ENCODE measurements at places on chromosomes 3 and 15.

DNA sequence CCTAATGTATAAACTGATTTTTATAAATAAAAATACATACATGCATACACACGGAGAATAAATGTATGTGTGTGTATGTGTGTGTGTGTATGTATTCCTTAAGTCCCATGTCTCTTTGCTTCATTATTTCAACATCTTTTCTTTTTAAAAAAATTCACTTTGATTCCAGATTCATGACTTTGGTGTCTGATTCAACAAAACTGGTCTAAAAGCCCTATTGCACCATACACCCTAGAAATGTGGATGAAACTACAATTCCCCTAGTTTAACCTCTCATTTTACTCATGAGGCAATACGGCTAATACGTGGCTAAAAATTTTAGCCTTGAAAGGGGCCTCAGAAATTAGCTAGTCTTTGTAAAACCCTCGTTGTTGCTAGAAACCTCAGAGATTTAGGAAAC, 228.1 kb downstream of the ADAMTS9 start:
- DNase-seq: no peak

DNA sequence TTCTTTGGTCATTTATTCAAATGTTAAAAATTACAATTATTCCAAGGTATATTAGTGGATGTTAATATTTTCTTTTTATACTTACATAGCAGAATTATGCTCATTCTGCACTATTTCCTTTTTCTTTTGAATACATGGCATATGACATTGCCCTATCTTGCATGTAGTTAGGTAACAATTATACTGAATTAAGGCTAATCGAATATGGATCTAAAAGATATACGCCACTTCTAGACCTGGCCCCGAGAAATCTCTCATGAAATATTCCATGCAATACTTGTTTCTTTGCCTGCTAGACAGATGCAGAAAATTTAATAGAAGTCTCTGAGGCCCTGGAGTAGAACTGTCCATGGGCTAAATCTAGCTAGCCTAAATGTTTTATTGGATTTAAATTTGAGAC, 493.4 kb downstream of the OTOL1 start:
- DNase-seq: no peak

GRCh38 chr3:3628676-3629328, 170.4 kb upstream of the LRRN1 start:
- no peak for DNase-seq

DNA sequence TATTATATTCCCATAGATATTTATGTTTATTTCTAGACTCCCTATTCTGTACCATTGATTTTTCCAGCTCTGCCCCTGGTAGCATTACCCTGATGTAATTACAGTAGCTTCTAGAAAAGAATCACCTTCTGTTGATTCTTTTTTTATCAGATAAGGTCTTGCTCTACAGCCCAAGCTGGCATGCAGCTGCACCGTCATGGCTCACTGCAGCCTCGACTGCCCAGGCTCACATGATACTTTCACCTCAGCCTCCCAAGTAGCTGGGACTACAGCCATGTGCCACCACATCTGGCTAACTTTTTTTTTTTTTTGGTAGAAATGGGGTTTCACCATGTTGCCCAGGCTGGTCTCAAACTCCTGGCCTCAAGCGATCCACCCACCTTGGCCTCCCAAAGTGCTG, 41.8 kb downstream of the SLC24A1 start:
- no peak for DNase-seq

GRCh38 chr3:158127250-158128219, 17.6 kb downstream of the RSRC1 start:
- DNase-seq: no peak

- no peak for DNase-seq
Observed at GRCh38 chr3:152786977-152787681, 47.8 kb upstream of the P2RY1 start.

GRCh38 chr3:48219543-48219942, 3.8 kb upstream of the CAMP start:
- DNase-seq: no peak

GRCh38 chr3:38998086-38998485, 53.7 kb downstream of the SCN11A start:
- no peak for DNase-seq

- no peak for DNase-seq
Observed at GRCh38 chr15:64464276-64465005, 4.1 kb downstream of the ZNF609 start.

GRCh38 chr3:32794487-32795308, 23.1 kb upstream of the TRIM71 start:
- no peak for DNase-seq

Data from hematopoietic multipotent progenitor cell treated with erythropoietin and hydrocortisone succinate and interleukin-3 and kit ligand, for 8 days (in vitro differentiated cells).